ENCODE measurements at places on chromosomes 2 and 18.

GRCh38 chr2:135803278-135803677, 33.7 kb downstream of the LCT start:
- no peak for DNase-seq

DNA sequence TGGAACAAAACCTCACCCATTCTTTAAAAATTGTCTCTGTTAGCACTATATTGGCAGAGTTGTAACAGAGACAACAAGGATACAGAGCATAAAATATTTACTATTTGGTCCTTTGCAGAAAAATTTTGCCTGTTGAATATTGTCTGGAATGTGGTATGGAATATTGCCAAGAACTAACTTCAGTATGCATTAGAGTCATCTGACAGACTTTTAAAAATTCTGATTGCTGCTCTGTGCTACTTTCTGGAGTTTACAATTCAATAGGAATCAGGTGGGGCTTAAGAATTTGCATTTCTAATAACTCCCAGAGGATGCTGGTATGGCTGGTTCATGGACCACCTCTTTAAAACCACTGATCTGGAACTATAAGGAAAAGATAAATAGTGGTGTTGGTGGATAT, 32.8 kb upstream of the NYAP2 start:
- DNase-seq, result no peak

GRCh38 chr2:128716299-128716721, 397.6 kb upstream of the HS6ST1 start:
- no peak for DNase-seq

DNA sequence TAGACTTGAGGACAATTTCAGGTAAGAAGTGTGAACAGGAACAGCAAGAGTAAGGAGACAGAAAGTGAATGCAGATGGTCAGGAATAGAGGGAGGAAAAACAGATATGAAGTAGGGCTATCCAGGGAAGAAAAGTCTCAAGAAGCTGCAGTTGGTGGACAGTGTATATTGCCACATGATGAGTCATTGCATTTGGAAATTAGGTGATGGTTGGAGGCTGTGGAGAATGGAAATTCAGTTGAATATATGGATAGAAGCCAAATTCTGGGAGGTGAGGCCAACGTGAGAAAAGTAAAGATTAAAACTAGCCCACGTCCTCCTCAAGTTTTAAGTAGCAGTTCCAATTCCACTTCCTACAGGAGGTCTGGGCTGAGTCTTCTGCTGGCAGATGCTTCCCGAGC, 158.4 kb downstream of the UBE2E3 start:
- no peak for DNase-seq

DNA sequence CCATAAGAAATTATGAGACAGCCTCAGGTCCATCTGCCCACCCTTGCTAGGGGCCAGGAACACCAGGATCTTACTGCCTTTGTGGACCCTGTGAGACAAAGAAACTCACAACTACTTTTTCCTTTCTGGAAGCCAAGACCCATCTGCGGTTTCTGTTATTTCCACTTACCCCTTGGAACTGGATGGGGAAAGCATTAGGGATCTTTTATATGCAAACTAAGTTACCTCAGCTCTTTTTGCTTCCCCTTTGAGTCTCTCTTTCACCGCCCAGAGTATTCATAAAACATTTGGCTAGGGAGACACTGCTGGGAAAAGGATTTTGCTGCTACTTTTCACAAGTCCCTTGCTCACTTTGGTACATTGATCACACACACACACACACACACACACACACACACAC, 95.7 kb downstream of the ZNF385B start:
- DNase-seq, result no peak

DNA sequence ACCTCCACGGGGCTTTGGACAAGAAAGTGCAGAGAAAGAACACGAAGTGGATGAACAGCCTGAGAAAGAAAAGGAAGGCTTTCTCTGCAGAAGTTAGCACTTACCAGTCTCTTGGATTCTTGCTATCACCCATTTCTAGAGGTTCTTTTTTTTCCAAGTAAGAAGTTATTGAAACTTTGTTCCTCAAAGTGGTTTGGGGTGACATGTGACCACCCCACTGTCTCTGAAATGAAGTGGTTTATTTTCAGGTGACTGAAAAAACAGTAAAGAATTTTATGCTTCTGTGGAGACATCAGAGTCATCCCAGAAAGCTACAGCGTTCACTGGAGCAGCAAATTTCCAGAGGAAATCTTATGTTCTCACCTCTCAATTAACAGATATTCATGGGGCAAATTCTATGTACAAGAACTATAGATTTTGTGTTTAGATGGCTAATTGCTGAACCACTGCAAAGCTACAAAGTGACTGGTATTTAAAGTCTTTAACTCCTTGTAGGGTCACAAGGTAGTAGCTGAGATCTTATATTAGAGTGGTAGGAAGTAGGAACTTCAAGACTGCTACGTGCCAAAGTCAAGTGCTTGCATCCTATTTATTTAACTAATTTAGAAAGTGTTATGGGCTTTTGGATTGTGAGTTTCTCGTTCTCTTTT, 267.5 kb downstream of the TGIF1 start:
- no peak for DNase-seq

GRCh38 chr18:34626404-34627136, 83.5 kb upstream of the DTNA start:
- no peak for DNase-seq

Measured in stimulated activated naive CD4-positive, alpha-beta T cell treated with Interleukin-2 at 50 U/mL for 16 hours (primary cell).